Myocyte (in vitro differentiated cells): ENCODE measurements at places on chromosomes 13 and 19. TPM values are rescaled to one million over a fixed set of nuclear protein-coding genes. Genes with fewer than 3 reads are reported as not detected.
A peak's percentile ranks its signal among the peaks of the same experiment; 100 is the strongest.

- peak; percentile 71 for DNase-seq
These were observed 31.5 kb upstream of the ZNF766 start for GRCh38 chr19:52237771-52238400.

The LRRC63 gene
- total RNA-seq = not detected in 2 replicates

The KLF1 gene
- not detected in 2 replicates for total RNA-seq

DNA sequence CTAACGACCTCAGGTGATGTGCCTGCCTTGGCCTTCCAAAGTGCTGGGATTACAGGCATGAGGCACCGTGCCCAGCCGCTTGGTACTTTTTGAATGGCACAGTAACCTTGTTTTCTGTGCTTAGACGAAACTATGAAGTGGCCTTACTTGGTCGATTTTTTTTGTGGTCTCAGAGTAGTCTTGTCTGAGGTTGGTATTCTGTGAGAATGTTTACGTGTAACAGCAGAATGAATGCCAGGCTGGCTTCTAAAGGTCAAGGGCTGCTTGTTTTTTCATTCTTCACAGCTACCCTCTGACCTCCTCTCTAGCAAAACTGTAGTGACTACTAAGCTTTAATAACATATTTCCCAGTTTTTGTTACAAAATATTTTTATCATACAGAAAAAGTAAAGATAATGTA lies 313.3 kb downstream of the GPC6 start:
- no peak for DNase-seq

GRCh38 chr19:50573741-50574461 lies 5.7 kb upstream of the LRRC4B start:
- no peak for DNase-seq

DNA sequence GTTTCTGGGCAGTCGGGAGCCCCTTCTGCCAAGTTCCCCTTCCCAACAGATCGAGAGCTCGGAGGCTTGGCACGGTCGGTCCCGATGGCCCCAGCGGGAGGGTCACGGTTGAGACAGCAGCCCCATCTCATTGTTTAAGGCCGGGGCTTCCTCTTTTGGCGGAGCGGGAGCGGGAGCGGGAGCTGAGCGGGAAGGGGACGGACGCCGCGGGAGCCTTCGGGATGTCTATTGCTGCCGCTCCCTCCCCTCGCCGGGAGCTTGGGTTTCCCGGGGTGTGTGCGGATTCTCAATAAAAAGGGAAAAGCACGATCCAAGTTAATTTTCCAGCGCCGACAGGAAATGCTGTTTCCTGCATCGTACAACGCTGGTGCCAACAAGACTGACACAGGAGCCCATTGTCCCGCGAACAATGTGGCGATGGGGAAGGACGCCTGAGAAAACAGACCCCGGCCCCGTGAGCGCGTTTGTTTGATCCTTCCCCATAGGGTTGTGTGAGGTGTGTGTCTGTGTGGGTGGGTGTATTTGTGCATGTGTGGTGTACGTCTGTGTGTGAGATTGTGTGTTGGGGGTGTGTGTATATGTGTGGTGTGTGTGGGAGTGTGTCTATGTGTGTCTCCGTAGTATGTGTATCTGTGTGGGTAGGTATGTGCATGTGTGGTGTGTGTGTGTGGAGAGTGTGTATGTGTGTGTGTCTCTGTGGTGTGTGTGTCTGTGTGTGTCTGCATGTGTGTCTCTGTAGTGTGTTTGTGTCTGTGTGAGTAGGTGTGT lies 36.3 kb upstream of the FLT1 start:
- peak; percentile 7 for DNase-seq

The PINLYP gene
- total RNA-seq = 0.94 TPM in 1 of 2 replicates, not detected in the other

- no peak for DNase-seq
These were observed 55.3 kb downstream of the FRY start for GRCh38 chr13:32086791-32087441.

GRCh38 chr13:101490406-101491015 lies 38.0 kb downstream of the ITGBL1 start:
- no peak for DNase-seq

The MYPOP gene
- 5.1 and 5.8 TPM in 2 replicates for total RNA-seq

GRCh38 chr13:97142452-97142851 lies 79.7 kb upstream of the MBNL2 start:
- no peak for DNase-seq

DNA sequence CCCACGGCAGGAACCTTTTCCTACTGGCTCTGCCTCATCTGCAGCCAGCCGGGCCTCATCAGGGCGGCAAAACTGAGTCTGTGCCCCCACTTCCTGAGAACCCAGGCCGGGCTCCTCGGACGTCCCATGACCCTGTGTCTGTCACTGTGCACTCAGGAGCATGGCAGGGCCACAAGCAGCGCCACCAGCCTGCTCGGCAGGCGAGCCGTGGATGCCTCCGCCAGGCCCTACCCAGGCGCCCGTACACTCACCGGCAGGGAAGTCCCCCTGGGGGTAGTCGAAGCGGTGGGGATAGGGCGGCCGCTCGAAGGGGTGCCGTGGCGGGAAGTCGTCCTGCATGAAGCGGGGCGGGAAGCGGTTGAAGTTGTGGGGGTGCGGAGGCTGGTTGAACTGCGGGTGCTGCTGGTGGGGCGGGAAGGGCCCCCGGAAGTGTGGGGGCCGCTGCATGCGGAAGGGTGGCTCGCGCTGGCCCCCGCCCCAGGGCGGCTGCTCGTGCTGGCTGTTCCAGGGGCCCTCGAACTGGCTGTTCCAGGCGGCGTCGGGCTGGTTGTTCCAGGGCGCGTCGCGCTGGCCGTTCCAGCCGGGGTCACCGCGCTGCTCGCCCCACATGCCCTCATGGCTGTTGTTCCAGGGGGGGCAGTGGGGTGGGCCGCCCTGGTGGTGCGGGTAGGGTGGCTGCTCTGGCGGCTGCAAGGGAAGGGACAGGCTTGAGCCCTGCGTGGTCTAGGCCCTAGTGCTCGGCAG lies 17.1 kb downstream of the CHERP start:
- DNase-seq = no peak
